Mammary epithelial cell (primary cell): ENCODE measurements at places on chromosomes 6 and 20. TPM values are rescaled to one million over a fixed set of nuclear protein-coding genes. Genes with fewer than 3 reads are reported as not detected.

The MAFB gene
- 6.5 TPM for total RNA-seq

The HSPA12B gene
- total RNA-seq, result not detected in 2 replicates

The SRSF12 gene
- total RNA-seq, result 3.8 TPM

The CST4 gene
- total RNA-seq, result not detected in 2 replicates

The FAM209B gene
- not detected for total RNA-seq

The RIMS1 gene
- 1.0 TPM for total RNA-seq

The APCDD1L gene
- total RNA-seq, result 1.4 and 3.6 TPM in 2 replicates

The SIM1 gene
- not detected in 2 replicates for total RNA-seq

The UBD gene
- not detected for total RNA-seq

The SIRPD gene
- not detected in 2 replicates for total RNA-seq

The KIF13A gene
- 85.5 and 104 TPM in 2 replicates for total RNA-seq

The FRK gene
- 1.3 and 3.2 TPM in 2 replicates for total RNA-seq

The CPNE5 gene
- total RNA-seq, result 0.31 TPM in 1 of 2 replicates, not detected in the other

The RSPO4 gene
- total RNA-seq, result not detected in 2 replicates

The BPIFB2 gene
- total RNA-seq, result not detected in 2 replicates

The PCK1 gene
- total RNA-seq, result not detected

The OPRM1 gene
- total RNA-seq, result not detected in 2 replicates

The CALHM5 gene
- 0.50 TPM for total RNA-seq

The LHFPL5 gene
- not detected for total RNA-seq

The TRAPPC3L gene
- not detected in 2 replicates for total RNA-seq

The TOX2 gene
- total RNA-seq, result 0.83 TPM

The NKX2-4 gene
- total RNA-seq, result not detected in 2 replicates

The BTN1A1 gene
- total RNA-seq, result not detected

The KCNQ5 gene
- total RNA-seq, result 10.5 TPM

The HLA-DOB gene
- 3.8 and 5.5 TPM in 2 replicates for total RNA-seq

The JPH2 gene
- total RNA-seq, result 3.0 and 5.5 TPM in 2 replicates

The SRMS gene
- total RNA-seq, result under 0.01 TPM

The WFDC13 gene
- total RNA-seq, result not detected in 2 replicates

The SPACA1 gene
- total RNA-seq, result not detected

The GPR63 gene
- total RNA-seq, result 1.8 and 2.7 TPM in 2 replicates

The ASIP gene
- not detected in 2 replicates for total RNA-seq

The CYP21A2 gene
- total RNA-seq, result 0.17 TPM

The HCRTR2 gene
- total RNA-seq, result not detected

The NR2E1 gene
- not detected for total RNA-seq
